ENCODE measurements at places on chromosomes 5 and 9.

DNA sequence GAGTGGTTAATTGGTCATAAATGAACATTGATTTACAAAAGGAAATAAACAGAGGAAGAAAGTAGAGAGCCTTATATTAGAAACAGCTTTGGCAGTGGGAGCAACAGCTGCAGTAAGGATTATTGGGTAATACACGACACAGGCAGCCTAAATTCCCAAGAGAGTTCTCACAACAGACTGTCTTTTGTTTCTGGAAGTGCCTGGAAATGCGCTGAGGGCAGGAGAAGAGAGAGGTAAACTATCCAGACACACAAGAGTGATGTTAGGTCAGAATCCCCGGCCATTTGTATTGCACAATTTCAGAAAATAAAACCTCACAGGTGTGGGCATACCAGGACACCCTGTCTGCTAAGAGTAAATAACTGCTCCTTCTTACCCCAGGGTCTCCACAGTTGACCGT lies 450.4 kb upstream of the CTNND2 start:
- DNase-seq: no peak

DNA sequence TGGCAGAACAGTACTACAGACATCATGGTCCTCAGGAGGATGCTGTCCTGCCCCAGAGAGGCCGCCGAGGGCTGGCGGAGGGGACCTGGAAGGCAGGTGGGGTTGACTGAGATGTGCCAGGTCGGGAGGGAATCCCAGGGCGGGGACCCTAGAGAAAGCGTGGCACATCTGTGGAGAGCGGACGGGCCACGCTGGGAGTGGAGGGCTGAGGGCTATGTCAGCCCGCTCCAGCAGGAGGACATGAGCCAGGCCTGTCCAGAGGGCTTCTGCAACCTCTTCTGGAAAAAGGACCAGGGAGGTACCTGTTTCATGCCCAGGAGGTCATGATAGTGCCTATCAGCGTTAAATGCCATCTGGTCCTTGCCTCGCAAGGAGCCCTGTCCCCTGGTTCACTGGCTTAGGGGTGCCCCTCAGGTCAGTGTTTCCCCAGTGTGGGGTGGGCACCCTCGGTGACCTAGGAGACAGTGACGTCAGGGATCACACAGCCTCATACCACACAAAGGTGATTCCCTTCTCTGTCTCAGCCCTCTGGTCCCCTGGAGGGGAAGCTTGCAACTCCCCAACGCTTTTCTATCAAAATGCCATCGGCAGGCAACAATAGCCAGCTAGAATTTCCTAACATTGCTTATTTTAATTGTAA lies 103.6 kb upstream of the IER5L start:
- DNase-seq: no peak

GRCh38 chr9:122258886-122259415 lies 5.7 kb downstream of the RBM18 start:
- no peak for DNase-seq

DNA sequence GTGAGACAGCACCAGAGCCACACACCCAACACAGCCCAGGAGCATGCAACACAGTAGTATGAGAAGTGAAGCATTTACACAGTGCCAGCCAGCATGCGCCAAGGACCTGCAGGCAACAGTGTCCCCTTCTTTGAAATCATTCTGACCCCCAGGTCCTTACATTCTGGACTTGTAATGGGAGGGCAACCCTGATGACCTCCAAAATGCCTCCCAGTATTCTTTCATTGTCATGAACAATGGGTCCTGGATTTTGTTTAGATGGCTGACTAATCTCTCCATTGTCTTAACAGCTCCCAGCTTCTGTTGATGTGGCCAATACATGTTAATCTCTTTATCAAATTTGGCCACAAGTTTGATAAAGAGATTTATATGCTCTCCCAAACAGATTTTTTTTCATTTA lies 417.1 kb downstream of the DMRTA1 start:
- DNase-seq: no peak

- no peak for DNase-seq
These were observed 135.6 kb upstream of the RORB start for GRCh38 chr9:74361508-74361907.

- peak; percentile 68 for DNase-seq
These were observed at the start of gene ENG for GRCh38 chr9:127854184-127854806. Gene ENG, minus strand, starts transcription at chr9:127854658. Its CDS starts 303 bp downstream, at chr9:127854355.

- DNase-seq: no peak
These were observed 30.4 kb downstream of the FEM1C start for GRCh38 chr5:115514220-115514619.

GRCh38 chr5:180830253-180831138 lies 27.9 kb upstream of the MGAT1 start:
- peak; percentile 54 for DNase-seq

DNA sequence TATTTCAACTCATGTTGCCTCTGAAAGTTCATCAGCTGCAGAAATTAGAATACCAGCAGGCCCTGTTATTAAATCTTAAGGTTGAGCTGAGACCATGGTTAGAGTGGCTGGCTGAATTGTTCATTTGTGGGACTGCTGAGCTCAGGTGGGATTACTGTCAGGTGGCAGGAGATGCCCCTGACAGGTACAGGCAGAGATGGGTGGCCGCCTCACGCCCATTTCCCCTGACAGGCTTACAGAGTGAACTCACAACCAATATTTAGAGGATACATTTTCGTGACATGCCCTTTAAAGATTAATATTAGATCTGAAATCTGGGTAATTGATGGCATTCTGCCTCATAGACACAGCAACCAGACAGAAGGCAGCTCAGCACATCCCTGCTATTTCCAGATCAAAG lies 136.0 kb downstream of the MVB12B start:
- DNase-seq: no peak

- no peak for DNase-seq
These were observed 73.5 kb downstream of the PAX5 start for GRCh38 chr9:36960575-36960955.

- peak; percentile 75 for DNase-seq
These were observed 60.5 kb downstream of the PTCD2 start for GRCh38 chr5:72380492-72381274.

- peak; percentile 9 for DNase-seq
These were observed 387.5 kb downstream of the PLK2 start for GRCh38 chr5:58072300-58072965.

- DNase-seq: no peak
These were observed 165.2 kb upstream of the KLF9 start for GRCh38 chr9:70579686-70580085.

DNA sequence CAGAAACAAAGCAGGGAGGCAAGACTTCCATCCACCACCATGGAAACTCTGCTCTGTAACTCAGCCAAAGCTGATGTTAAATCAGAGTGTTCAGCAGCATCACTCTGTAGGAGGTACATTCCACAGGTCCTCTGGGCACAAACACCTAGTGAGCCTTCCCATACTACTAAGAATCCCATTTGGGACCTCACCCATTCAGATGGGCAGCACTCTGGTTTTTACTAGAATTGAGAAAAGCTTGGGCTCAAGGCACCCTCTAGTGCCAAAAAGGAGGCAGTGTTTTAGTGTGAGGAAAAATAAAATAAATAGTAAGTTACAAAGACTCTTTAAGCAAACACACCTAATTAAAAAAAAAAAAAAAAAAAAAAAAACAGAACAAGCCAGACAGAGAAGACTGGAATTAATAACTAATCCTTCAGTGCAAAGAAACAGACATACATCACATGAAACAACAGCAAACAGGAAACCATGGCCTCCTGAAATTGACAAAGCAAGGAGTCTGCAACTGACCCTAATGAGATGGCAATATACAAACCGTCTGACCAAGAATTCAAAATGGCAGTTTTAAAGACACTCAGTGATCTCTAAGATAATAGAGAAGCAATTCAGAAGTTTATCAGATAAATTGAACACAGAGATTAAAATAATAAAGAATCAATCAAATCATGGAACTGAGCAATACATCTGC lies 159.5 kb downstream of the GNA14 start:
- DNase-seq: peak; percentile 26

DNA sequence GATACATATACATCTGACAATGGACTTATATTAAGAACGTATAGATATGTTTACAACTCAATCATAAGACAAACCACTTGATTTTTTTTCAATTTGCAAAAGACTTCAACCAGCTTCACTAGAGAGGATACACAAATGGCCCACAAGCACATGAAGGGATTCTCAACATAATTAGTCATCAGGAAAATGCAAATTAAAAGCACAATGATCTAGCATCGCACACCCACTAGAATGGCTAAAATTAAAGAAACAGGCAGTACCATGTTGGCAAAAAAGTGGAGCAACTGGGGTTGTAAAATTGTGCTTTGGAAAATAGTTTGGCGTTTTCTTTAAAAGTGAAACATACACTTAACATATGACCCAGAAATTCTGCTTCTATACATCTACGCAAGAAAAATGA lies 80.0 kb upstream of the TRIO start:
- DNase-seq: peak; percentile 68

DNA sequence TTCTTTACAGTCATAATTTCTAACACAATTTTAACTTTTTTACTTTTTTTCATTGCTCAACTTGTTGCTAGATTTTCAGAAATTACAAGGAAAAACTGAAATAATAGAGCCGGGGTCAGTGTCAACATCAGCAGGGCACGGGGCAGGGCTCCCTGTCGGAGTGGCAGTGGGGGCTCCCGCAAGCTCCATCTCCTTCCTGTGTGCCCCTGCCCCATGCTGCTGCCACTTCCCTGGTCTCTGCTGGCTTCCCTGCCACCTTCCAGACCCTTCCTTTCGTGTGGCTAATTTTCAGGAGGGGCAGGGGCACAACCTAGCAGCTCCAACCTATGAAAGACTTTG lies 1.0 kb upstream of the EXOC3 start:
- DNase-seq: no peak

- no peak for DNase-seq
These were observed 8.1 kb upstream of the CCL28 start for GRCh38 chr5:43420241-43420640.

DNA sequence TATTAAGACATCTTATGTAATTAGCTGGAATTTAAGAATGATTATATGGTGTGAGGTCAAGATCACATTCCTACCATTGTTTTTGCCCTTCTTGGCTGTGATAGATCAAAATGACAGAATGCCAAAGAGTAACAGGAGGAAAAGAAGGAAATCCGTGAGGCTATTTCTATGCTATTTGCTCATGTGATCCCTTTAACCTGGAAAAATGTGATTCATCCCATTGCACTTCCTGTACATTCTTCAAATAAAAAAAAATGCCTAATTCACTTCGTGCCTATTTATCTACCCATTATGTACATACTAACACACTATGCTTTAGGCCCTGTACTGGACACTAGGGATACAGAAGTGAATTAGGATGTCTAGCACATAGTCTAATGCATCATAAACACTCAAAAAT lies 154.1 kb upstream of the PAPPA start:
- DNase-seq: no peak

- DNase-seq: peak; percentile 48
These were observed 71.3 kb downstream of the GLIS3 start for GRCh38 chr9:4228606-4229005.

- DNase-seq: no peak
These were observed 142.0 kb downstream of the FANCC start for GRCh38 chr9:95175523-95175922.

DNA sequence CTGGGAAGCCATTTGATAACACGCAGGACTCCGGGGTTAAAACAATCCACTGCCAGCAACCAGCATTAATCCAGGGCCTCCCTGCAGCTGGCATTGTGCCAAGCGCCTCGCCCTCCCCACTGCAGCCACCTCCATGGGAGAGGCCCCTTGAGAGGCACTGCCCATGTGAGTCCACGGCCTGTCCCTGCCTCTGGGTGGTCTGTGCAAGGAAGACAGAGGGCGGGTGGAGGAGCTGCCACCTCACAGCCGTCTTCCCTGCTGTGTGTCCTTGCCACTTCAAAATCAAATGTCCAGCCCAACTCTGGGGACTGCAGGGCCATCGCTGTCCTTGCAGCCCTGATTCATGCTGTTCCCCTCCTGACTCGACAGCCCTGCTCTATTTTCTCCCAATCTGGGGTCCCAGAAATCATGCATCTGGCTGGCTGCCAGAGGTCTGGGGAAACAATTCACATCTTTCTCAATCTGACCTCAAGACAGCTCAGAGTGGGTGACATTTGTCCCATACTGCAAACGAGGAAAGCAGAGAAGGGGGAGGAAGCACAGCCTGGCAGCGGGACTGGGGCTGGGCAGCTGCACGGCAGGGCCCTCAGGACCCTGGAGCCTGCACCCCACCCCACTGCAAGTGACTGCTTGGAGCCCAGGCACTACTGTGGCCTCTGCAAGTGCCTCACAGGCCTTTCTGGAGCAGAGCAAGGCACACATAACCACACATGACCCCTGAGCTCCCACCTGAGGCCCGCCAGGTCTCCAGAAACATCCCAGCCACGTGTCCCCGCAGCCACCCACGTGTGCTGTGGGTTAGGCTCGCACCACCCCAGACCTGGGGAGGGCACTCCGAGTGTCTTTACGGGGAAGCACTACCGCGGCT lies 15.7 kb downstream of the BRD3OS start:
- no peak for DNase-seq

GRCh38 chr5:179138568-179138925 lies 78.4 kb downstream of the ZNF354C start:
- DNase-seq: no peak

- no peak for DNase-seq
These were observed 691 bp downstream of the DMXL1 start for GRCh38 chr5:119071561-119071995.

- DNase-seq: no peak
These were observed 95.1 kb downstream of the FBXL7 start for GRCh38 chr5:15594977-15595568.

- no peak for DNase-seq
These were observed 250.4 kb downstream of the FSTL4 start for GRCh38 chr5:133361922-133362321.

DNA sequence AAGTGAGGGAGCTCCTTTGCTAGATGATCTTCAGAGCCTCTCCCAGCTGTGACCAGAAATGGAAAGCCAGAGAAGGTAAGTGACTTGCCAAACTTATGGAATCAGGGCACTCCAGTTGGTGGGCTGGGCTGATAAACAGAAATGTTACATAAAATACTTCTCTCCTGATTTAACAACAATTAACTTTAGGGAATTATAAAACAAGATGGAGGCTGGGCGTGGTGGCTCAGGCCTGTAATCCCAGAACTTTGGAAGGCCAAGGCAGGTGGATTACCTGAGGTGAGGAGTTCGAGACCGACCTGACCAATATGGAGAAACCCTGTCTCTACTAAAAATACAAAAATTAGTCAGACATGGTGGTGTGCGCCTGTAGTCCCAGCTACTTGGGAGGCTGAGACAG lies 899 bp upstream of the MED10 start:
- DNase-seq: no peak

DNA sequence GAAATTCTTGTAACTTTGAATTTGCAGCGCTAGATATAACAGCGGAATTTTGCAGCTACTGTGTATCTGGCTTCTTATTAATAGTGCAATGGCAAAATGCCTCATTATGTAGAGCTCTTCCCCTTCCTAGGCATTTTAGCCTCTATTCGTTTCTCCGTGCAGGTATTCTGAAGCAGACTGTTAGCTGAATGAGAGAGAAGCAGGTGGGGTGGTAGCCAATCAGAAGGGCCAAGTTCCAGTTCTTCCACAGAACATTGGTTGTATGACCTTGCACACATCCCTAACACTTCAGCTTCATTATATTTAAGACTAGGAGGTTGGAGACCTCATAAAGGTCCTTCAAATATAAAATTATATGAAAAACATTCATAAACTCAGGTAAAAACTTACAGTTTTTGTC lies 1.2 kb upstream of the VPS13A start:
- no peak for DNase-seq

GRCh38 chr5:9467199-9468059 lies 78.4 kb downstream of the SEMA5A start:
- no peak for DNase-seq

All from LHCN-M2 (cell line).